ENCODE measurements at places on chromosomes 3 and 15.

- no peak for DNase-seq
These were observed 454.1 kb downstream of the GRM7 start for GRCh38 chr3:7315037-7315436.

DNA sequence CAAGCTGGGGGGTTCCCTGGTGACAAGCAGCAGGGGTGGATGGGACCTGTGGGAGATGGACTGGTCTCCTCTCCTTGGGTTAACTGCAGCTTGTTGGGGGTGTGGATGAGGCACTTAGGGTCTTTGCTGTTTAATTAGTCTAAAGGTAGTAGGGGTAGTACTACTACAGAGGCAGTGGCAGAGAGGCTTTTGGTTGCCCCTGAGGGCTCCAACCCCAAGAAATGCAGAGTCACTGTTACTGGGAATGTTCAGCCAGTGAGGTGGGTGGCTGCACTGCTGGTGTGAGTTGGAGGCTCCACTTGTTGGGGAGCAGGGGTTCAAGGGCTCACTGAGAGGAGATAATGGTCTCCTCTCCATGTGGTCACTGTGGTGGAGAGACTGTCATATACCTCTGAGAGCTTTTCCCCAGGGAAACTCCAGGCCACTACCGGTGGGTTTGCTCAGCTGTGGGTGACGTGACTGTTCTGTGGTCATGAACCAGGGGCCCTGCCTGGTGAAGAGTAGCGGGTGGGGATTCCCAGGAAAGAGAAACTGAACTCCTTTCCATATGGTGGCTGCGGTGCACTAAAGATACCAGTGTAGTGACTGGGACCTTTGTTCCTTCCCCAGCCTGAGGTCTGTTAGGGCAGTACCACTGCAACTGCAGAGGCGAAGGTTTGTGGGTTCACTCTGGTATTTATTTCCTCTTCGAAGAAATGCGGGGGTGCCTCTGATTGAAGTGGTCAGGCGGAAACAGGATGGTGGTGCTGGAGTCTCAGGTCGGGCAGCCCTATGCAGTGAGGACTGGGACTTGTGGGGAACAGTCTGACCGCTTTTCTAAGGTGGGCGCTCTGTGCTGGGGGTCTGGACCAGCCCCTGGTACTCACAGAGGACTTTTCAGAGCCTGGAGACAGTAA is 68.9 kb upstream of the TNFSF10 start:
- no peak for DNase-seq

DNA sequence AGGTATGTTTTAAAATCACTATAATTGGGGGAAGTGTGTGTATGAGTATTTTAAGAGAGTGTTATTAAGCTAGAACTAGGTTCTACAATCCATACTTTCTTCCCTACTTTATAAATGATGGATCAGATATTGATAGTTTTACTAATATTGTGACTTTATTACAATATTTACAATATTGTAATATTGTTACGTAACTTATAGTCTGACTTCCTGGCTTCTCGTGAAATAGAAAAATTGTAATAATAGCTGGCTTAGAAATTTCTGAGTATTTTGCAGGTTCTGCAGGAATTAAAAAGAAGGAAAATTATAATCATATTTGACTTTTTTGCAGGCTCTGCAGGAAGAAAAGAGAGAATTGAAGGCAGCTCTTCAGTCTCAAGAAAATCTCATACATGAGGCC is 60.0 kb downstream of the CEP63 start:
- no peak for DNase-seq

- DNase-seq, result no peak
These were observed 134.1 kb upstream of the COL8A1 start for GRCh38 chr3:99504258-99504657.

GRCh38 chr15:90942354-90943120 is 7.5 kb downstream of the UNC45A start:
- DNase-seq, result no peak

GRCh38 chr3:58117561-58118181 is 93.1 kb downstream of the DNASE1L3 start:
- no peak for DNase-seq

- no peak for DNase-seq
These were observed 45.5 kb downstream of the ISG20 start for GRCh38 chr15:88684345-88684744.

GRCh38 chr15:74957476-74958035 is 984 bp upstream of the RPP25 start:
- no peak for DNase-seq

DNA sequence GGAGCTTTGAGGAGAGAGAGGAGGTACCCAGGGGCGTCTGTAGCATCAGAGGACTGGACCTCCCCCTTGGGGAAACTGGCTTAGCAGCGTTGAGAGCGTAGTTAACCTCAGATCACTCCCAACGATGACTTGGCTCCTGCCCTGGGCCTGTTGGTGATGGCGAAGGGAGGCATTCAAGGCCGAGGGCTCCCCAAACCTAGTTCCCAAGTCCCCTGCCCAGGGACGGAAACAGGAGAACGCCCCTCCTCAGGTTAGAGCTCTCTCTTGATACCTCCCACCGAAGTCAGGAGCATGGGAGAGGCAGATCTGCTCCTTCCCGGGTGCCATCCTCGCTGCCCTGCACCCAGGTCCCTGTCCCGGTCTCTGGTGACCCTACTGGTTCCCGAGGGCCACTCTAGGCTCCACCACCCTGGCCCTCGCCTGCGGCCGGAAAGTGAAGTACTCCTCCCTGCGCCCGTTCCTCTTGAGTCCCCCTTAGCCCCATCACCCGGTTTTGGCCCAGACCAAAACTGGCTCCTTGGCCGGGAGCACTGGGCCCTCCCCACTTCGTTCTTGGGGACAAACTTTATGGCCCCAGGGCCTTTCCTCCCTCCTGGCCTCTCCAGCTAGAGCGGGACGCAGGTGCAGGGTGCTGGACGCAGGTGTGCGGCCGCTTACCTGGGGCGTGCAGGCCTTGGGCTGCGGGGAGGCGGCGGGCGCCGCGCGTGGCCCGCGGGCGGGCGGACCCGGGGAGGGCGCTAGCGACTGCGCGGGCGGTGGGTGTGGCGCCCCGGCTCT is 2.6 kb upstream of the SKOR1 start:
- DNase-seq, result no peak

GRCh38 chr3:61701011-61701410 is 139.6 kb downstream of the PTPRG start:
- no peak for DNase-seq

- no peak for DNase-seq
These were observed 41.0 kb downstream of the AQP9 start for GRCh38 chr15:58179206-58179605.

- DNase-seq, result no peak
These were observed 70.5 kb upstream of the ATP2C1 start for GRCh38 chr3:130823241-130823884.

DNA sequence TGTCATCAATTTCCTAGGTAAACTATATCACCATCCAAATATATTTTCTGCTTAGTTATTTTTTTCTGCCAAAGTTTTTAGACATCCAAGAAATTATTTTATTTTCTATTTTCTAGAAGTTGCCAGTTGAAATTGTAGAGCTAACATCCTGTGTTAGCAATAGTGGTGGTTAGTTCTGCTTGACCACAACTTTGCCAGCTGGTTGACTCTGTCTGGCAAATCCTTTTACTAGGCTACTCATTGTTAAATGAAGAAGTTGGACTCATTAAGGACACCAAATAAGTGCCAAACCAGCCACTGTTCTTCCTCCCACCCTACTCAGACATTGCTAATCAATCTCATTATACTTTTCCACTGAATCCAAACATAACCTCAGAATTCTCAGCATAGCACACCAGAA is 15.4 kb upstream of the CRBN start:
- no peak for DNase-seq

- no peak for DNase-seq
These were observed 478.3 kb upstream of the TPRG1 start for GRCh38 chr3:188693435-188693834.

DNA sequence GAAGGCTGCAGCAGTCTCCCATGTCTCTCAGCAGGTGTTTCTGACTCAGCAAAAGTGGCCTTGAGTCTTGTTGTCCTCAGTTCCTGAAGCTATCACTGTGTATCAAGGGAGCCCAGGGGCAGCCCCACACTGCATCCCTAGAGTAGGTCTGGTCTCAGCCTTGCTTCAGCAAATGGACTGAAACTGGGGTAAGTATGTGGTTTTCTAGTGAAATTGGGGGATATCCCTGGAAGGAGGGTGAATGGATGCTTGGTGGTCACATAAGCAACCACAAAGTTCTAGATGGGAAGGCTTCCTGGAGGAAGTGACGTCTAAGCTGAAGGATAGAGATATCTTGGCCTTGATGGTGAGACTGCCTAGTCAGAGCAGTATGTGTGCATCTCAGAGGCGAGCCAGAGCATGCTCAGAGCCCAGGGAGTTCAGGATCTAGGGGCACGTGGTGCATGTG is 38.4 kb downstream of the TMEM158 start:
- no peak for DNase-seq

DNA sequence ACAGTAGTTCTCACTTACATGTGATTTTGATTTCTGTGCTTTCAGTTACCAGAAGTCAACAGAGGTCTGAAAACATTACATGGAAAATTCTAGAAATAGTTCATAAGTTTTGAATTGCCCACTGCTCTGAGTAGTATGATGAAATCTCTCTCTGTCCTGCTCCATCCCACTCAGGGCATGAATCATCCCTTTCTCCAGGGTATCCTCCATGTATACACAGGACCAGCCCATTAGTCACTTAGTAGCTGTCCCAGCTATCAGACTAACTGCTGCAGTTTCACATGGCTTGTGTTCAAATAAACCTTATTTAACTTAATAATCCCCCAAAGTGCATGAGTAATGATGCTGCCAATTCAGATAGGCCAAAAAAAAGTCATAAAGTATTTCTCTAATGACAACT is 38.6 kb downstream of the EPHA3 start:
- no peak for DNase-seq

DNA sequence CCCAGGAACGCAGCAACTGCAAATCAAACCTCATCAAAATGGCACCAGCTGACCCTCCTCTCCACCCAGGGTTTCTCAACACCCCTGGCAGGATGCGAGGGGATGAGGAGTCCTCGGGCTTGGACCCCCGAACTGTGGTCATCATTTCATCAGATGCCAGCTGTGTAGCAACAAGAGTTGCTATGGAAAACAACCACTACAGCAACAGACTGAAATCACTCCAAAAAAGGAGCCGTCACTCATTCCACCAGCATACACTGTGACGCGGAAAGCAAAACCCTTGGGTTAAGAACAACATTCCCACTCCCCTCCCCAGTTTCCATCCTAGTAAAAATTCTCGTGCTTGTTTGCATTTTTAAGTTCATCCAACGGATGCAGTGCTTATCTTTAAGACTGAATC is 40.1 kb downstream of the VGLL4 start:
- no peak for DNase-seq

- DNase-seq, result no peak
These were observed 760.2 kb downstream of the NAALADL2 start for GRCh38 chr3:175619369-175619768.

- no peak for DNase-seq
These were observed 60.3 kb downstream of the CMSS1 start for GRCh38 chr3:99878005-99878404.

DNA sequence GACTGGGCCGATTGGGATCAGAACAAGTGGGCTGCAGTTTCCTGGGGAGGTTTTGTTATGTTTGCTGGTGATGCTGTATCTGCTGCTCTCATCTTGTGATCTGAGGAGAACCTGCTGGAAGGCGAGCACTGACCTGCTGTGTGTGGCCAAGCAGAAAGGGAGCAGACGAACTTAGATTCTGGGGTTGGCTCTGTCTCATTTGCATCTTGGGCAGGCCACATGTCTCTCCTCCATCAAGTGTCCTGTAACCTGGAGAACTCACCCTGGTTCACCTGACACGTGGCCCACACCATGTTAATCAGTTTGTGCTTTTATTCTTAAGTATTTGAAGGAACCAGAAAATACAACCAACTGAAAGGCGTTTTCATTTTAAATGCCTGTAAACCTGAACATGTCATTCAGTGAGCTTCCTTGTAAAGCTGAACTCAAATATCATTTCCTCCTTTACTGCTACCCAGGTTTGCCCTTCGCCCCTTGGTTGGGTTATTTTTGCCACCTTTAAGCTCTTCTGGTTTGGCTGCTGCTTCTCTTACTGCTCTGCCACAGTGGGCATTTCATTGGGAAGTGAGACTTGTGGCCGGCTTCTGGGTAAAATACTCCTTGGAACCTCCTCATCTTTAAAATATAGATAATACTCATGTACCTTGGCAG is 33.5 kb upstream of the TRAK1 start:
- no peak for DNase-seq

GRCh38 chr3:177338697-177339219 is 141.5 kb upstream of the TBL1XR1 start:
- DNase-seq, result no peak

GRCh38 chr15:26453914-26454313 is 319.0 kb downstream of the GABRB3 start:
- DNase-seq, result no peak

- no peak for DNase-seq
These were observed 25.7 kb upstream of the GSK3B start for GRCh38 chr3:120119846-120120510.

GRCh38 chr3:25751725-25752124 is 31.5 kb downstream of the NGLY1 start:
- DNase-seq, result no peak

- no peak for DNase-seq
These were observed 60.6 kb downstream of the FAM227B start for GRCh38 chr15:49560045-49560444.

DNA sequence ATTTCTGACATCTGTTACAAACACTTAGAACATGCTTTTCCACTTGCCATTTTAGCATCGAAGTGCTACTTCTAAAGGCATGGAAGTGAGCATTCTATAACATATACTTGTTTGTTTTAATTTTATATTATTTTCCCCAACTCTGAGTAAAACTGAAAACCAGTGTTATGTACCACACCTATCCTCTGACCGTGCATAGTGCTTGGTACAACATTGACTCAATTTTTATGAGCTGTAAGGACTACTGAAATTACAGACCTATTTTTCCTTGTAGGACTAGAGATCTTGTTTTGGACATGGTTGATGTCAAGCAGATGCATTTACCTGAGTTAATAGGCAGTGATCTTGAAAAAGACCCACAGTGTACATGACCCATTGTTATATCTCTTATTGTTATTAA is 51.5 kb upstream of the CCNB2 start:
- no peak for DNase-seq

All from activated T-helper 1 cell treated with anti-CD3 and anti-CD28 coated beads, Interleukin-2, amount 50 U/mL, for 16 hours (primary cell).